ENCODE measurements at places on chromosomes 2 and 18.

GRCh38 chr18:48589797-48590519, 51.1 kb downstream of the CTIF start:
- no peak for DNase-seq

GRCh38 chr18:61546590-61546989, 213.4 kb downstream of the CDH20 start:
- DNase-seq = no peak

- DNase-seq = peak; percentile 69
These were observed 241.3 kb downstream of the PAX3 start for GRCh38 chr2:222057347-222058073.

GRCh38 chr2:128272601-128273468, 45.8 kb downstream of the HS6ST1 start:
- no peak for DNase-seq

- DNase-seq = no peak
These were observed 22.9 kb upstream of the NCKAP5 start for GRCh38 chr2:133591164-133591563.

- peak; percentile 81 for DNase-seq
These were observed 125.5 kb upstream of the ZNF516 start for GRCh38 chr18:76620321-76621170.

DNA sequence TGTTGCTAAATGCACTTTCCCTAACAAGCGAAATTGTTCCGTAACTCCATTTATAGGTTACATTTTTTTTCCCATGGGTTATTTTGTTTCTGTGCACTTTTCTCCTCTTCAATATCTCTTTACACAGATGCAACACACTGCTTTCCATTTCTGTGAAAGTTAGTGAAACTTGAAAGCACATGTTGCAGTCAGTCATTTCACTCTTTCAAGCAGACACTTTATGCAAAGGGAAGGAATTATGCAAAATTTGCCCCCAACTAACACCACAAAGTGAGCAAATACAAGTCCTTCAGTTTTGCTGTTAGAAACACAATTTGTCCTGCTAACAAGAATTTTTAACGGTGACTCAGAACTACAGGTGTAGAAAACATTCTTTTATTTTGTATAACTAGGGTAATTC, 124.8 kb downstream of the PTH2R start:
- no peak for DNase-seq

DNA sequence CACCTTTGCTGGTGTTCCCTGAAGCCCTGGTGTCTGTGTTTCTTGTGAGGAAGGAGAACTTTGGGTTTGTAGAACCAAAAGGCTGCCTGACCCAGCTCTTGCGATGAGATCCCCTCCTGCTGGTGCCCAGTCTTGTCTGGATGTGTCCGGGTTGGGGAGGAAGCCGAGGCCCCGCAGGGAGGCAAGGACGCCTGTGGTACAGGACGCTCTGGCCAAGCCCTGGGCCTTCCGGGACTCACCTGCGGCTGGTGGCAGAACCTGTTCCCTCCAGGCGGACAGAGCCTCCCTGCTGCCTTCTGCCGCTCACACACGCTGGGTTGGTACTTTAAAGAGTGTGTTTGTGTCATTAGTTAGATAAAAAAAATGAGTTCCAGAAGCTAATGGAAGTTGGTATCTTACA, 616.2 kb downstream of the GALR1 start:
- DNase-seq = no peak

GRCh38 chr2:102424754-102425153, 1.8 kb downstream of the IL18RAP start:
- DNase-seq = peak; percentile 40

- no peak for DNase-seq
These were observed 92.5 kb downstream of the FHOD3 start for GRCh38 chr18:36389811-36390581.

- DNase-seq = peak; percentile 84
These were observed 265.9 kb downstream of the CELF4 start for GRCh38 chr18:37299471-37300304.

DNA sequence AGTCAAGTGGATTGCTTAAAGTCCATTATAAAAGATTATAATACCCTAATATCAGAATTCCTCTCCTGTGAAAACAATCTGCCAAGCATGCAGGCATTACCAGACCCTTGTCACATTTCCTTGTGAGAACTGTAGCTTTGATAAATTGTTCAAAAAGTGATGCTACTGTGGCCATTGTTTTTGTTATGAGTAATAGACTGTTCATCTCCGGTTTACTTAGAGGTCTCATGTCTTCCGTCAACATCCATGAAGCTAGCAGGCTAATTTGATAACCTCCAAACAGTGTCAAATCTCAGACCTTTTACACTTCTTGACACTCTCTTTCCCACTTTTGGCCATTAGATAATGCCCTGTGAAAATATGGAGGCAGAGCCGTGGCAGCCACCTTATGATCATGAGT, 342.7 kb downstream of the CPS1 start:
- no peak for DNase-seq

GRCh38 chr18:74499633-74500032, 3.5 kb downstream of the CNDP2 start:
- peak; percentile 87 for DNase-seq

GRCh38 chr2:168317282-168317681, 69.9 kb upstream of the STK39 start:
- no peak for DNase-seq

DNA sequence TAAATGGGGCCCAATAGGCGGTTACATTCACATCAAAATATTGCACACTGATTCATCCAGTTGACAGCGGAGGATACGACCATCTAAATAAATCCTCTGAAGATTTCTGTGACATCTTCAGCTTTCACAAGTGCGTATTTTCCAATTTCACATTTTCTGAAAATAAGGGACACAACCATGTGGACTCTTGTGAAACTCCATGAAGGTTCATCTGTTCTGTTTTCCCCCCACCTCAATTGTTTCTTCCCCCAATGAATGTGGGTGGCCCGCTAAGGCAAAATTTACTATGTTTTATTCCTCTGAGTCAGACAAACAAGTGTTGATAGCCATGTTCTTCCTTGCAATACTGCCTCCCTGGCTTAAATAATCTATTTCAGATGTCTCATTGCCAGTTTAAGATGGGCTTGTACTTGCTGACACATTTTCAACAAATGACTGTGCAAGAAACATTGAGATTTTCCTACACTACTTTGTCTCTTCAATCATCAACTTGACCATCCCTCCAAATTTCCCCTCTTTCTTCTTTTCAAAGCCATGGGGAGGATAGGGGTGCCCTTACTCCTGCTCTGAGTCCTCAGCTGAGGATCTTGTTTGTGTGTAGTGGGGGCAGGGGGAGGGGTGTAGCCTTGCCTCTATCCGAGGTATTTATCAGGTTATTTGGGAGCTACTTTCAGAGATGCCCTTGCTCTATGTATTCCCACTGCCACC, 78.2 kb downstream of the BCL11A start:
- no peak for DNase-seq

GRCh38 chr2:86224645-86225355, 25.5 kb downstream of the MRPL35 start:
- DNase-seq = no peak

GRCh38 chr2:65071499-65072180, 15.4 kb downstream of the CEP68 start:
- peak; percentile 25 for DNase-seq

GRCh38 chr2:128037649-128038048, 9.8 kb upstream of the SAP130 start:
- DNase-seq = no peak

GRCh38 chr2:169965495-169965894, 138.2 kb downstream of the UBR3 start:
- no peak for DNase-seq

DNA sequence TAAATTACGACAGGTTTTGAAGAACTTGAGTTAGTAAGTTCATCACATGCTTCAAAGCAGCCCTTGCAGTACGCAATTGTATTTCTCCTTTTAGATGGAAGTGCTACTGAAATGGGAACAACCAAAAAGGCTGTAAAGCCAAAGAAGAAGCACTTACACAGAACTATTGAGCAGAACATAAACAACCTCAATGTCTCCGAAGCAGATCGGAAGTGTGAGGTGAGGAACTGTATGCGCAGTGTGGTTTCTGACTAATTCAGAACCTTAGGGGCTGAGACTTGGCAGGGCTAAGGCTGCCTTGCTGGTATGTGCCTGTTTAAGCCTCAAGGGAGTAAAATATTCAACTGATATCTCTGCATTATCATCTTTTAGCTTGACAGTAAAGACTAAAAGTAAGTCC, 8.4 kb downstream of the NCAPH start:
- DNase-seq = no peak

DNA sequence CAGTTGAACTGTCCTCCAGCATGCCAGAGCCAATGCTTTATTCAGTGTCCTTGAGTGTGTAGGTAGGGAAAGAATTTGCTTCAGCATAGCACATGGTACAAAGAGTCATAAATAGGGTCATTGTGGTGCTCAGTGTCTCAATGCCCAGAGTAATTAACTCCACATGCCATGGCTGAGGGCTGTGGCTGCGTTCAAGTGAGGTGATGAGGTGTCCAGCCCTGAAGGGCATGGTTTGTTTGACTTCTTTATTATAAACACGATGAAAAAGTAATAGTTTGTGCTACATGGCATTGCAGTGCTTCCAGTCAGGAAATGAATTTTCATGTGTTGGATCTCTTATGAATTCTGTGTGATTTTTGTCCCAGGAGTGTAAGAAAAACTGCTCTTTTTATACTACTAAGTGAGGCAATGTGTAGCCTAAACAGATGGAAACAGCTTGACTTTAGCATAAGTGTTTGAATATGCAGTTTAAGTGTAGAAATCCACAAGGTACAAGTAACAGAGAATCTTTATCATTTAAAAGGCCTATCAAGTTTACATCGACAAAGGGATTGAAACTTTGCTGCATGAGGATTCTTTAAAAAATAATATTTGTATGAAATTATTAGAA, 507.9 kb upstream of the CDH2 start:
- DNase-seq = no peak

- DNase-seq = no peak
These were observed 317.6 kb upstream of the NCKAP5 start for GRCh38 chr2:133885847-133886246.

DNA sequence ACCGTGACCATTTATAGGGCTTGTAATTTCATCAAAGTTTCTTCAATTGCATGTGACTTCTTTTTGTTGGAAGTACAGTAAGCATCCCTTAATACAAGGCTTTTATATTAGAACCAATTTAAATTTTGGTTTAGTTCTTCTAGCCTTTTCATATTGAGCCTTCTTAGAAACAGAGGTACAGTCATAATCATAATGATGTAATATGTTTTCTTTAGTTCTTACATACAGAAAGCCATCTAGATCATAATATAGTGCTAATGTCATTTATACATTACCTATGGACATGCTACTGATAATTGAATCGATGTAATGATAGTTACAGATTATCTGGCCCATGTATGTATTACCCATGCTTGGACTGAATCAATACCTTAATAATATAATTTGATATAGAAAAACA, 109.9 kb upstream of the OTX1 start:
- no peak for DNase-seq

GRCh38 chr2:63051795-63052333, 1.2 kb downstream of the OTX1 start:
- DNase-seq = no peak

DNA sequence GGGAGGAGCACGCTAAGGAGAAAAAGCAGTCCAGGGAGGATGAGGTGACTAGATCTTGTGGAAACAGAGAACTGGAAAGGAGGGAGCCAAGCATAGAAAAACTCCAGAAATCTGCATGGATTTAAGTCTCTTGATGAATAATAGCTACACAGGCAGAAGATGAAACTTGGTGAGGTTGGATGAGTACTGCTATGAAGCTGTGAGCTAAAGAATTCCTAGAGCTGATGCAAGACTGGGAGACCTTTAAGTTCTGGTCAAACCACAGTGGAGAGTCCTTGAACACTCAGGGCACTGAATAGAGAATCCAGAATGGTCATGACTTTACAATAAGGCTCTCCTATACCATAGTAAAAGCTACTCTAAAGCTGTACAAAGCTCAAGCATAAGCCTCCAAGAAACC, 18.4 kb upstream of the PIEZO2 start:
- DNase-seq = no peak

- no peak for DNase-seq
These were observed 745.9 kb upstream of the FAM98A start for GRCh38 chr2:34345030-34345429.

- peak; percentile 31 for DNase-seq
These were observed 153.6 kb downstream of the MTCL1 start for GRCh38 chr18:8858888-8859511.

- DNase-seq = peak; percentile 3
These were observed 205.7 kb upstream of the ZSWIM2 start for GRCh38 chr2:187054501-187055319.

DNA sequence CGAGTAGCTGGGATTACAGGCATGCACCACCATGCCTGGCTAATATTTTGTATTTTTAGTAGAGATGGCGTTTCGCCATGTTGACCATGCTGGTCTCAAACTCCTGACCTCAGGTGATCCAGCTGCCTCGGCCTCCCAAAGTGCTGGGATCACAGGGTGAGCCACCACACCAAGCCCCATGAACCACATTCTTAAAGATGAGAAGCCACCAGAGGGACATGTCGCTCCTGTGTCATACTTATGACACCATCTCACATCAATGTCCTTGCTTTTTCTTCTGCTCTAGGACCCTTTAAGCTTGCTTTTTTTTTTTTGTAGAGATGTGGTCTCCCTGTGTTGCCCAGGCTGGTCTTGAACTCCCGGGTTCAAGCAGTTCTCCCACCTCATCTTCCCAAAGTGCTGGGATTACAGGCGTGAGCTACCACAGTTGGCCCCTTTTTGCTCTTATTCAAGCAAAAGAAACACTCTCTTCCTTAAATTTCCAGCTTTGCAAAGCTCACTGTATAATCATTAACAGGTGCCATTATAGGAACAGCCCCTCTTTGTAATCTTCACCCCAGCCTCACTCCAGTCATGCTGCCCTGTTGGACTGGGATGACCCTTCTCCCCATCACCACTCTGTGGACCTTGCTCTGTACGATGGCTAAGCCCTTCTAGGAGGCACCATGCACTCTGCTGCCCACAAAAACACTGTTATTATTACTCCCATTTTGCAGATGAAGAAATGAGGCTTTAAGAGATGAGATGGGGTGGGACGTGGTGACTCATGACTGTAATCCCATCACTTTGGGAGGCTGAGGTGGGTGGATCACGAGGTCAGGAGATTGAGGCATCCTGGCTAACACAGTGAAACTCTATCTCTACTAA, 10.8 kb upstream of the KCNG3 start:
- no peak for DNase-seq

DNA sequence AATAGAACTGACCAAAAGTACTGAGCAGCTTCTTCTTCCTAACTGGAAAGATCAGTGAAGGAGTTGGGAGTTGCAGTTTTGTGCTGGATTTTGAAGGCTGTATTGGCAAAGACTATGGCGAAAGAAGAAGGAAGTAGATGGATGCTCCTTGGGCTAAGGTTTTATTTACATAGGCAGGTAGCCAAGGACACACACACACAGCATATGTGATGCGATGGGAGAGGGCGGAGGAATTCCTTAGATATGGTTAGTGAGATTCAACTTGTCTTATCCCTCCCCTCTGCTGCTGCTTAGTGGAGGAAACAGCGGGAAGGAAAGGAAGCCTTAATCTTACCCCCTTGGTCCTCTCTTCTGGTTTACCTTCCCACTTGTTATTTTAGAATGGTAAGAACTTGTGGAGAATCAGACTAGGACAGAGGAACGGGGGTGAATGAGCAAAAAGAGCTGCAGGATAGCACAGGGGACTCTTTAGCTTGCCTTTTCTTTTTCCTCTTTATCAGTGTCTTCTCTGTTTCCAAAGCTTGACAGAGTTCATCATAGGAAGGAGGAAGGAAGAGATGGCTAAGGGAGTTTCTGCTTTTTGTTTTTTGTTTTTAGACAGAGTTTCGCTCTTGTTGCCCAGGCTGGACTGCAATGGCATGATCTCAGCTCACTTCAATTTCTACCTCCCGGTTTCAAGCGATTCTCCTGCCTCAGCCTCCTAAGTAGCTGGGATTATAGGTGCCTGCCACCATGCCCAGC, 87.9 kb downstream of the OSBPL6 start:
- no peak for DNase-seq

- DNase-seq = no peak
These were observed 40.6 kb downstream of the SDC1 start for GRCh38 chr2:20184067-20184938.

Measured in hematopoietic multipotent progenitor cell treated with erythropoietin and hydrocortisone succinate and interleukin-3 and kit ligand, for 6 days (in vitro differentiated cells).